ENCODE measurements at places on chromosomes 11 and 22.

GRCh38 chr11:13009476-13009920 lies 382 bp downstream of the RASSF10 start:
- no peak for DNase-seq

GRCh38 chr22:41642331-41643110 lies 21.4 kb downstream of the XRCC6 start:
- no peak for DNase-seq

DNA sequence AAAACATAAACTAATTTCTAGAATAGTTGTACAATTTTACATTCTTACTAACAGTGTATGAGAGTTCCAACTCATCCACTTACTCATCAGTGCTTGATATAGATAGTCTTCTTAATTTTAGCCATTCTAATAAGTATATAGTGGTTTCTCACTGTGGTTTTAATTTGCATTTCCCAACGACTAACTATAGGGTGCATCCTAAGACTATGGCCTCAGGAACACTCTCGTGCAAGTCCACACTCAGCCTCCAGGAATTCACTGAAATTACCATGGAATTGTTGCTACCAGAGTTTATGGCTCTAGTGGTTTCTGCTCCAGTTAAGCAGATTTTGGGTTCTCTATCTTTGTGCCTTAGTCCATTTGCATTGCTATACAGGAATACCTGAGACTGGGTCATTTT lies 60.1 kb upstream of the GUCY1A2 start:
- no peak for DNase-seq

DNA sequence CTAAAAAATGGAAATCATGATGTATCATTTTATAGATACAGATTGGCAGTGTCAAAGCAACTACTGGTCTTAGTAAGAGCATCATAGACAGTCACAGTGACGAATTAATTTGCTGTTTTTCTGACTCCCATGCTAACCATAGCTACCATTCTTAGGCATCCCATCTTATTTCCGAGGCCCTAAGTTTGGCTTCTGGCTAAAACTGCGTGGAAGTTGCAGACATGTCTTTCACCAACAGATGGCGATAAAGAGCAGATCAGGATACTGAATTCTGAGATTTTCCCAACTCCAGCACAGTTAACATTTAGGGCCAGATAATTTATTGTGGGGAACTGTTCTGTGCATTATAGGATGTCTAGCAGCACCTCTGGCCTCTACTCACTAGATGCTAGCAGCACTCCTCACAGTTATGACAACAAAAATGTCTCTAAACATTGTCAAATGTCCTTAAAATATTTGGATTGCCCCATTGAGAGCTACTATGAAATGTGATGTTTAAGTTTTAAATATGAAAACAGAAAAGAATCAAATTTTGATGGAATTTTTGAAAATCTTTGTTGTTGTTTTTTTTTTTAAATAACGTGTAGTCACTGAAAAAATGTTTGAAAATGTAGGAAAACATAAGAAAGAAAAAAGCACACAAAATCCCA lies 16.3 kb downstream of the OR2AG2 start:
- DNase-seq = peak; percentile 24

DNA sequence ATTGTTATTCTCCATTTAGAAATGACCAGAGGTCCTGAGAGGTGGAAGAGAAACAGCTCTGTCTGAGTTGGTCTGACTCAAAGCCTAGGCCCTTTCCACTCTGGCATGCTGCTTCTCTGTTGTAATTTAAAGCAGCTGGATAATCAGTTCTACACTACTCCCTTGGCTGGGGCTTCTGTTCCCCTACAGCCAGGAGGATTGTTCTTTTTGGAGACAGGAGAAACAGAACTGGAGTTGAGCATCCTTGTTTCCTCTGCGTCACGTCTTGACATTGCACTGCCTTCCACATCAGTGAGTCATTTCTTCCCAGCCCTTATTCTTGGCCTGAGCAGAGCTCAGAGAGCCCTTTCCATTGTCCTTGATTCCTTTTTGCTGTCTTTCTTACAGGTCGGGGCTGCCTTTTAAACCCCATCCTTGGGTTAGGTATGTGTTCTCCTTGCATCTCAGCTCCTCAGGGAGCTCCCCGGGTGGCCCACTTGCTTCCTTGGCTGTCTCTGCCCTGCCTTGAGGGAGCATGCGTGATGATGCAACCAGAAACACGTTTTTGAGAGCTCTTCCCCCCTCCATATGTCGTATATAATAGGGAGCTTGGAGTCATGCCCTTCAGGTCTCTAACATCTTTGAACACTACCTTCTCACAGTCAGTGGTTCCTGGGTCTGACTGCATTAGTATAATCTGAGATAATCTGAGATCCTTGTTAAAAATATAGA lies 35.7 kb downstream of the CYB5R2 start:
- DNase-seq = peak; percentile 82

DNA sequence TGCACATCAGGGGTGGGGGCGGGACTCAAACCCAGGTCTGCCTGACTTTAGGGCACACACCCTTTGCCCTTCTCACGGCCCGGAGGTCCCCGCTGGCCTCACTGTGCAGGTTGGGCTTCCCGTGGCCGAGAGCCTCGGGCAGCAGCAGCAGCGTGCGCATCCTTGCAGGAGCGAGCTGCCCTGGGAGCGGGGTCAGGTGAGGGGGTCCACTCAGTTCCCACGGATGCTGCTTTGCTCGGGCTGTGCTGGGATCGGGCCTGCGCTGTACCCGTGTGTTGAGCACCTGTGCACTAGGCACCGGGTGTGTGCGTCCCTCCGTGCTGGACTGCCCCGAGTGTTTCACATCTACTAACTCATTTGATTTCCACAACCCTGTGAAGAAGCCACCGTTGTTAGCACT lies 25.1 kb downstream of the PRR5 start:
- DNase-seq = no peak

GRCh38 chr11:107573438-107573837 lies 7.9 kb upstream of the ALKBH8 start:
- no peak for DNase-seq

DNA sequence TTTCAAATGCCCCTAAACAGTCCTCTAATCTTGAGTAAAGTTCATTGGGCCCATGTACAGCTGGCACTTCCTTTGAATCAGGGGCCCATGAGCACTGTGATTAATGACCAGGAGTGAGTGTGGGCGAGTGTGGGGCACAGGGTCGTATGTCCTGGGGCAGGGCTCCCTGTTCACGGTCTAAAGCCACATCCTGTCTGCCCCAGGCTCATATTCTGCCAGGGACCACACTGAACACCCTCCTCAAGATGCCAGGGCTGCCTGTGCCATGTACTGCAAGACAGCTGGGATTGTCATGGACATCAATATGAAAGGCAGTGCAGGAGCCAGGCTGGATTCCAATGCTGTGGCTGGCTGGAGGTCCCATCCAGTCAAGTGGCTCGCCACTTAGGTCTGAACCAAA lies 130.5 kb downstream of the KIRREL3 start:
- peak; percentile 18 for DNase-seq

DNA sequence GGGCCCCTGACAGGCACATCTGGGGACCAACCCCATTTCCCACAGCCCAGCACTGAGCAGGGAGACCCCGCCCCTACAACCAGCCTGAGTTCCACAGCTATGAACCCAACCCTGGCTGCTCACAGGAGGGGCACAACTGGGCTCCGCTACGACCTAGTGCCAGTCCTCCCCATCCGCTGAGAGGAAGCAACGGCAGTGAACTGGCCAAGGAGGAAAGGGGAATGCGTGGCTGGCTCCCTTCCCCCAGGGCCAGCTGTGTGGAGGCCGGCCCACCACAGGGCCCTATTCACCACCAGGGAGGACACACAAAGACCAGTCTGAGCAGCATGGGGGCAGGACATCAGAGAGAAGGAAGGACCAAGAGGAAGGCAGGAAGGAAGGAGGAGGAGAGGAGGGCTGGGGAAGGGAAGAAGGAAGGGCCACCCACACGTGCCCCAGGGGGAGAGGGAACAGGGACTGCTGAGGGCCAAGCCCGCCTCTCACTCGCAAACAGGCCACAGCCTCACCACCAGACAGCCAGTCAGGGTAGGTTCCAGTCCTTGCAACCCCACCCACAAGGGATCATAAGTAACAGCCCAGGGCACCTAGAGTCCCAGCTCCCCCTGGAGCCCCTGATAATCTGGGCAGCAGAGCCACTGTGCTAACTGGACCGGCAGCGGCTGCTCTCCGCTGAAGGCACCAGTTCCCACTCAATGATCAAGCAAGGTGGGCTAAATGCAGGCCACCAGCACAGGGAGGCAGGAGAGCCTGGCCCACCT lies 8.5 kb upstream of the GAL3ST1 start:
- no peak for DNase-seq

- DNase-seq = no peak
Measured at GRCh38 chr11:71454470-71455113, 1.6 kb downstream of the NADSYN1 start.

DNA sequence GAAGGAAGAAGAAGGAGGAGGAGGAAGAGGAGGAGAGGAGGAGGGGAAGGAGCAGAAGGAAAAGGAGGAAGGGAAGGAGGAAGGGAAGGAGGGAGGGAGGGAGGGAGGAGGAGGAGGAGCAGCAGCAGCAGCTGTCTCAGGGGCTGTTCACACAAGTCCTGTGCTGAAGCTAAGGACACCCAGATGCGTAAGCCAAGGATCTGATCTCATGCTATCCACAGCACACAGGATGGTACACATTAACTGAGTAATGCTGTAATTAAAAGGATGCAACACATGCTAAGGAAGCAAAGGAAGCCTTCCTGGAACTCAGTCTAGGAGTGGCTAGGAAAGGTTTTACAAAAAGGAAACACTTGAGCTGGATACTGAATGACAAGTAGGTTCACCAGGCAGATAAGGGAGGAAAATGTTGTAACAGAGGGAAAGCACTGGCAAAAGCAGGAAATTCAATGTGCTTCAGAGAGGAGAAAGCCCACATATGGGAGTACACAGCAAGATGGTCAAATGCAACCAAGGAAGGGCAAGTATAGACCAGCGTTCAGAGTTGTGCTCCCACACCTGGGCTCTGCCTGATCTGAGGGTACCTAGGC lies 32.0 kb downstream of the TRIM66 start:
- DNase-seq = peak; percentile 88

DNA sequence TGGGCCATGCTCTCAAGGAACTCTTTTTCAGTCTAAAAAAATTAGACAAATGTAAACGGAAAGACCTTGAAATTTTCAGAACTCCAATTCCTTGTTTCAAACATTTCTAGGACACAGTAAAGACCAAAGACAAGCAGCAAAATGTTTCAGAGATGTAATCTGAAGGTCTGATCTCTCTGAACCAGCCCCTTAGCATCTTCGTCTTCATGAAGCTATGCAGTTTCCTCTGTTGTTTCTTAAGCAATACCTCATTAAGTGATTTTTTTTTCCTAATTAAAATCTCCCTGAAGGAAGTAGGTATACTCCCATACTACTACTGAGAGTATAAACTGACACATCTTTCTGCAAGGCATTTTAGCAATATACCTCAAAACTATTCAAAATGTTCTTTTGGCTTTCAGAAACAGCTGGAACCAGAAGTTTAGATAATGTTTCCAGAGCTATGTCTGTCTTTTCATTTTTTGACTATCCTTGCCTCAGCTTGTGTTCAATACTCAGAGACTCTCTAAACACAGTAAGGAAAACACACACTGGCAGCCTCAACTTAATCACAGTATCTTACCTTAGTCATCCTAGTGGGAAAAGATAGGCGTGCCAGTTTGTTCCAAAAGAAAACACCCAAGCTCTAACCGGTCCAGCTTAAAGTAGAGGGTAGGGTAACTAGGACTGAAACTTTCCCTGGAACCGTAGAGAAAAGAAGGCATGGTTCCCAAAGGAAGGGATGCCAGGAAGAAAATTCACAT lies 25.1 kb downstream of the SBF2 start:
- DNase-seq = no peak

- DNase-seq = no peak
Measured at GRCh38 chr22:40651057-40651456, 14.5 kb upstream of the MRTFA start.

DNA sequence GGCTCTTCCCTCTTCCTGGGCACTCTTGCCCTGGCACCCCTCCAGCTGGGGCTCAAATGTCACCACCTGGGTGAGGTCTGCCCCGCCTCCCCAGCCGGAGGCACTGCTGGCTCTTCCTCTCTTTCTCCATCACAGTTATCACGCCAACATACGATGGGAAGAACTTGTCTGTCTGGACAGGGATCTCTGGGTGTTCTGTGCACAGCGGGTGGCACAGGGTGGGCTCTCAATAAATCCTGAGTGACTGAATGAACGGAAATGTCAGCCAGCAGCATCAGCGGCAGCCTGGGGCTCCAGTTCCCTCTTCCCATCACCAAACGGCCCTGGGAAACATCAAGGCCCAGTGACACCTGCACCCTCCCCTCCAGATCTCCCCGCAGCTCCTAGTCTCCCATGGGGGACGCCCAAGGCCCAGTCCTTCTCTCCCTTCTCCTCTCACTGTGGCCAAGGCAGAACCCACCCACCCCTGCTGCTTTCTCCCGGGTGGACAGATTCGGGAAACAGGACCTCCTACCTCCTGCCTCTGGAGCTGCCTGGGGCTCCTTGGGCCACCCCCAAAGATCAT lies 440 bp upstream of the SLC25A45 start:
- no peak for DNase-seq

- DNase-seq = peak; percentile 94
Measured at GRCh38 chr11:128488471-128488870, 98.9 kb downstream of the ETS1 start.

DNA sequence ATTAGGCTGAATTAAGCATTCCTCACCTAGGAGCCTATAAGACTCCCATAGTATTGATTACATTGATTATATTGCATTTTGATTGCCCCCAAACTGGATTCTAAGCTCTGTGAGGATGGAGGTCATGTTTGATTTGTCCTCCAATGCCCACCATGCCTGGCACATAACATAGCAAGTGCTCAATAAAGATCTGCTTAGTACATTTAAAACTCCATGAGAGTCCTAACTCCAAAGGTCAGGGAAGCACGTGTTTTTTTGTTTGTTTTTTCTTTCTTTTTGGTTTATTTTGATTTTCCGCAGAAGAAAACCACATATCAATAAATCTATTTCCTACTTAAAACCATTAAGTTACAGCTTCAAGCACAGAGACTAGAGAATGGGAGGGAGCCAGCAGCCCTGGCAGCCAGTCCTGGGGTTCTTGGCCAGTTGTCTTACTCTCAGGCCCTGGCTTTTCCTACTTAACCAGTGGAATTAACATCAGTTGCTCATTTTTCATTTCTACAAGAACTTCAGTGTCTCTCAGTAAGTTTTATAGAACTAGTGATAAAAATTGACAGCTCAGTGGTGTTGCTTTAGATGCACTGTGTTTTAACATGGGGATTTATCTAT lies 429.9 kb upstream of the CCDC90B start:
- DNase-seq = no peak

- DNase-seq = no peak
Measured at GRCh38 chr22:47102081-47102480, 339.6 kb downstream of the TBC1D22A start.
